ENCODE measurements at places on chromosomes 2 and 18.
A peak's percentile ranks its signal among the peaks of the same experiment; 100 is the strongest.

DNA sequence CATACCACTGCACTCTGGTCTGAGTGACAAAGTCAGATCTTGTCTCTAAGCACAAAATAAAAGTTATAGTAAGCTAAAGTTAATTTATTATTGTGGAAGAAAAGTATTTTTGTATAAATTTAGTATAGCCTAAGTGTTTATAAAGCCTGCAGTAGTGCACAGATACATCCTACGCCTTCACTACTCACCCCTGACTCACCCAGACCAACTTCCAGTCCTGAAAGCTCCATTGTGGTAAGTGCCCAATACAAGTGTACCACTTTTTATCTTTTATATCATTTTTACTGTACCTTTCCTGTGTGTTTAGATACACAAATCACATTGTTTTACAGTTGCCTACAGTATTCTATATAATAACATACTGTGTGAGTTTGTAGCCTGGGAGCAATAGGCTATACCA, 57.5 kb downstream of the UBE2E3 start:
- no peak for DNase-seq

GRCh38 chr2:49288113-49288705, 133.9 kb upstream of the FSHR start:
- no peak for DNase-seq

- DNase-seq, result no peak
Observed at GRCh38 chr2:38218591-38218991, 142.6 kb upstream of the CYP1B1 start.

GRCh38 chr2:150041722-150042425, 445.6 kb downstream of the RND3 start:
- DNase-seq, result no peak

- no peak for DNase-seq
Observed at GRCh38 chr2:225920621-225921220, 521.2 kb downstream of the NYAP2 start.

DNA sequence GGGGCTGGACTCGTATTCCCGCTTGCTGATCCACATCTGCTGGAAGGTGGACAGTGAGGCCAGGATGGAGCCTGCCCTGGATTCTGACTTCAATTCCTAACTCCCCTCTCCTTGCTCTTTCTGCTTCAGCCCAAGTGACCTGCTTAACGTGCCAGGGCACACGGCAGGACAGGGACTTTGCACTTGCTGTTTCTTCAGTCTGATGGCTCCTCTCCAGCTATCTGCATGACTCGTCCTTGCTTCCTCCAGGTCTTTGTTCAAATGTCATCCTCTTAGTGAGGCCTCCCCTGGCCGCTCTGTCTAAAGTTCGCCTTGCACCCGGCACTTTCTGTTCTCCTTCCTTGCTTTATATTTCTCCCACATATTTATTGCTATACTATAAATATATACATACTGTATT, 357.6 kb downstream of the MTX2 start:
- no peak for DNase-seq

- no peak for DNase-seq
Observed at GRCh38 chr18:35653392-35654135, 72.0 kb downstream of the GALNT1 start.

GRCh38 chr2:125643585-125643984, 1012.4 kb upstream of the GYPC start:
- no peak for DNase-seq

- no peak for DNase-seq
Observed at GRCh38 chr18:13500227-13500865, 226.0 kb downstream of the FAM210A start.

DNA sequence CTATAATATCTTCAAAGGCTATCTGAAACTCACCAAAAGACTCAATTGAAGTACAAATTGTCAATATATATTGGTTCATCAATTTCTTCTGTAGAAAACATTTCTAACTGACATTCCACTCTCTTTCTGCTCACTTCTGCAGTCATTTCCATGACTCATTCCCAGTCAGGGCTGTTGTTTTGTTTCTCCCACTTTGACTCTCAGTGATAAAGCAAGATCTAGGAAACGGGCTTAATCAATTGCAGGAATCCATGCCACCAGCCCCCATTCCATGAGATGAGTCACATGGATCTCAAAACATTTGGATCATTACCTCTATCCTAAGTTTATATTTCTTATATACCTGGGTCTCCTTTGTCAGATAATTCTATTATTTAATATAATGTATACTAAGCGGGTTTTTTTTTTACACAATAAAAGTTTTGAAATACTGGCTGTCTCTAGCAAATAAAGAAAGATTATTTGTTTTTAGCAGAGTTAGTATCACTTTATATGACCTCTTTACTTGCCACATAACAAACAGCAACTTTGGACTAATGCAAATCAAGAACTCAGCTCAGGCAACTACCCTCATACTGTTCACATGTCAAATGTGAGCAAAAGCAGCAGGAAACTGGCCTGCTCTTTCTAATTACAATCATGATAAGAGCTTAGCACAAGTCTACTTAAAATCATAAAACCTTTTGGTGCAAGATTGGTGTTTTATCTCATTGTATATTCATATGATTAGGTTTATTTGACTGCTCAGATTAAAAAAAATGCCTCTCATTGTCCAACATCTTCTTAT, 251.1 kb upstream of the PIK3C3 start:
- DNase-seq, result no peak

DNA sequence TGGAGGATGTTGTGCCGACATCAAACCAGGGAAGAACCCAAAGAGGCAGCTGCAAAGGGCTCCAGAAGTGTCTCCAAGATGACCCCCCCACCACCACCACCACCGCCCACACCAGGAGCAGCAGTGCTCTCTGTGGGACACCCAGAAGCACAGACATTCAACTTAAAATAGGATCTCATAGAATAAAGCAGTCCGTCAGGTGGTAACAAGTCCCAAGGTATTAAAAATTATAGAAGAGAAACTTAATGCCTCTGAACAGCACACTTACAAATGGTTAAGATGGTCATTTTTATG, 155.5 kb upstream of the ID2 start:
- no peak for DNase-seq

DNA sequence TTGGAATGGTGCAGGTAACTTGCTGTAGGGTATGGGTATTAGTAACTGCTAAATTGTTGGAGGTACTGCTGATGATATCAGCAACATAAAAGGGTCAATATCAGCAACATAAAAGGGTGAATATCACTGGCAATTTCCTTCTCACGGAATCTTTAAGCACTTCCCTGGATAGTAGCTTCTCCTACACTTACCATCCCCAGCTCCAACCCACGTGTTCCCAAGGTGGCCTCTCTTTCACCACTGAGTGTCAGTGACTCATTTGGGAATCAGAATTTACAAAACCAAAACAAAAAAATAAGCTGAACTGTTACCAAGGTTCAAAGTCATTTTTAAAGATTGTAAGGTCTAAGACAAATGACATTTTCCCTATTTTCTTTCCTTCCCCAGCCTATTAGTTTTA, 70.8 kb downstream of the LRP2 start:
- no peak for DNase-seq

- DNase-seq, result no peak
Observed at GRCh38 chr2:237465515-237466148, 21.4 kb upstream of the MLPH start.

GRCh38 chr2:238469155-238469554, 42.4 kb downstream of the ASB1 start:
- DNase-seq, result no peak

DNA sequence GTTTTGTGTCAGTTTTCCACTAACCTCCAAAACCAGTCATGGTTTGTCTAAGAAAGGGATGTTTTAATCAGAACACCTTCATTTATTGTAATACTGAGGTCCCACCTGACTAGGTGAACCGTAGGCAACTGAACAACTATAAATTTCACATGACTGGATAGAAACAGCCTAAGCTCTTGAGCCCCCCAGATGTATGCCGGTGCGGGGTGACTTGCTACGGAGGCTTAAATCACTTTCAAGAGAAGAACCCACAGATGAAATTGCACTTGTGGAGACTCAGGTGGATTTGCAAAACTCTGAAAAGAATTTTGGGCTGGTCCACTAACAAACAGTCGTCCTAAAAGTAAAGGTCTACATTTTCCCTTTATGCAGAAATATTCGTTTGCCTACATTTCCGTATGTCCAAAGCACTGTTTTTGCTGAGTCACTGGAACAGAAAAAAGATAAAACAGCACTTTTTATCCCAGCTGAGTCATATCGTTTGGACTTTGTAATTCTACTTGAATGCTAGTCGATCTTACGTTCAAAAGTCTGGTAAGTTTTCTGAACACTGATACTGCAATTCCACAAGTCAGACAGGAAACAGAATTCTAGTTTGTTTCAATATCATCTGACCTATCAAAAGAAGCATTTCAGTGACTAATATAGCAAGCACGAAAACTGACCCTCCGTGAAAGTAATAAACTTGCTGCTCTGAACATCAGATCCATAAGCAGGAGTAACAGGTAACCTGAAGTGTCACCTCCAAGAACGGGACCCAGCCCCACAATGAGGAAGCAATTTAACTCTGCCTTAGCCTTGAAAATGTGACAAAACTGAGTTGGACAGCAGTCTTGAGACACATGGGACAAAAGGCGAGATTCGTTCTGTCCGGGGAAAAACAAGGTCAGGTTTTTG, 18.1 kb downstream of the ZNF516 start:
- no peak for DNase-seq

DNA sequence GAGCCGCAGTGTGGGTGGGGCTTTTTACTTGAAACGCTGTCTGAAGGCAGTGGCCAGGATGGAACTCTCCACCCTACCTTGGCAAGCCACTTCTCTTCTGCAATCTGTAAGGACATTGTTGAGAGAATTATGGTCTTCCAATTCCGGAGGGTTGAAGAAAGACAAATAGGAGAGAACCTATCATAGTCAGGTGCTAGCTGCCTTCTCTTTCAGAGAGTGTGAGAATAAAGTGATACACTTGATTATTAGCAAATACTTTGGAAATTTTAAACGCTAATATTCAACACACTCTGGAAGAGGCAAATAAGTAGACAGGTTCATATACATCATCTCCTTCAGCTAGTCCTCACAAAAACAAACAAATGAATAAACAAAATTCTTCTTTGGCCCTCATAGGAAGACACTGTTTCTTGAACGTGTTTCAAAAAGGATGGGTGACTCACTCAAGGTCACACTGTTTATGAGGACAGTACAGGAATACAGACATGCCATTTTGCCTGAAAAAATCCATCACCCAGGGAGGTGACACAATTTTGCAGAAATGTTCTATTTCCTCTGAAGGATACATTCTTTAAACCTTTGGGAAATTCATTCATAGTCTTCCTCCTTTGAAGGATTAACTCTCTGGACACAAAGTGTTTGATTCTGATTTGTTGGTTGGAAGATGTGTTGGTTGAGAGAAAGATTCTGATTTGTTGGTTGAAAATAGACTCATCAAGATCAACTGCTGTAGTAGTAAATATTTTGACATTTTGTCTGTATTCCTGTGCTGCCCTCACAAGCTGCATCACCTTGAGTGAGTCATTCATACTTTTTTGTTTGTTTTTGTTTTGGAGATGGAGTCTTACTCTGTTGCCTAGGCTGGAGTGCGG, 2.2 kb upstream of the IL1RN start:
- DNase-seq, result no peak

GRCh38 chr2:1581965-1582625, 162.2 kb downstream of the PXDN start:
- DNase-seq, result no peak

DNA sequence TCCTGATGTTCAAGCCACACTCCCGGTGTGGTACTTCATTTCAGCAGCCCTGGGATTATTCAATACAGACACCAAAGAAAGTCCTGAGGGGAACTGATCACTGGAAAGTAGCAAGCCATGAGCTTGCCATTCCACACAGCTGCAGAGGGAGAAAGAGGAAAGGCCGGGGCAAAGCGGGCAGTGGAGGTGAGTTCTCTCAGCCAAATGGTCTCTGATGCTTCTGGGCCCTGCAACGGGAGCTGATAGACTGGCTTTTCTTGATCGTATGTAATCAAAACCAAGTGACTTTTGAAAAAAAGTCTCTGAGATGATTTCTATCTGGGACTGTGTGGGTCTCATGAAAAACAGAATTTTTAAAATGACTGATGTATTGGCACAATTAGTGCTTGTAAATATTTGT, 152.9 kb downstream of the ALPK2 start:
- no peak for DNase-seq

DNA sequence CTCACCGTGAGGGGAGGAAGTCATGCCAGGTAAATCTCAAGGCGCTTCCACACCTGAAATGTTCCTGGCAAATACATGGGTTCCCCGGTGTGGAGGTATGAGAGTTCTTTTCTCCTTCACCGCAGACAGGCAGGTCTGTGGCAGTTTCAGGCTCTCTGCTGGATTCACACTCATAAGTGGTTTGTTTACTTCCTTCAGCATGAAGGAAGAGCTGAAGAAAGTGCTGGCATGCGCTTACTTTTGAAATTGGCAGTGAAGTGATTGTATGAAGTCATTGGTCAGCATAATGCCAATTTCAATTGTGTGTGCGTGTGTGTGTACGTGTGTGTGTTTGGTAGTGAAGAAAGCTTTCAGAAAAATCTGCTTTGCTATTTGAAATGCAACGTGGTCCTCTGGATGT, 43.4 kb downstream of the RNF144A start:
- DNase-seq, result no peak

- peak; percentile 26 for DNase-seq
Observed at GRCh38 chr2:64214281-64215115, 70.3 kb upstream of the PELI1 start.

- DNase-seq, result no peak
Observed at GRCh38 chr2:237405605-237406004, 8.4 kb downstream of the COL6A3 start.

- DNase-seq, result no peak
Observed at GRCh38 chr2:68660658-68661057, 17.3 kb downstream of the PROKR1 start.

DNA sequence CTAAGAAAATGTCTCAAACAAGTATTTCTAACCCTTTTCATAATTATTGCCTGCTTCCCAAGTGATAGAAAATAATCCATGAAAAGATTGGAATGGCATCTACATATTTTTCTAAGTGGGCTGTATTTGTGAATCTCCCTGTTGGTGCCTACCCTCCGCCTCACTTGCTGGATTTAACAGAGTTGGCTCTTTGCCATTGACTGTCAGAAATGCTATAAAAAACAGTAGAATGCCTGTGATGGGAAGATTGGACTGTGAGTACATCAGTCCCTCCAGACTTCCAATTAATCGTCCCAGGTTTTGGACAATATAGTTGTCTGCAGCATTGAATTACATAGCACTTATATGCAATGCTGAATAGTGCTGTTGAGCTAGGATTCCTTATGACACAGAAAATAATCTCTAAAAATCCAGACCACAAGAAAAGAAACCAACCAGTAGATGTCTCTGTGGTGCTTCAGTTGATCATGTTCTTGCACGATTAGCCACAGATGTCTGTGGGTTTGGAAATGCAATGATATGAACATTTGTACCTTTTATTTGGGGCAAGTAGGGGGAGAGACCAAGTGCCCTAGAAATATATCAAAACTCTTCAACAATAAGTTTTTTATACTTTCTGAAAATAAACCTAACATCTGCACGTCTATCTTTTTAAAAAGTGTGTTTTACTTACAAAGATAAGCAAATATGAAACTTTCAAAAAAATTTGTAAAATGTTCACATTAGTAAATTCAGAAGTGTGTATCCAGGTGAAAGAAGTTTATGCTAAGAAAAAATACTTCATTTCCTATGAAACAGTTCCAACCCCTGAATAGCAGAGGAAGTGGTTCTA, 88.5 kb downstream of the DYNAP start:
- no peak for DNase-seq

GRCh38 chr18:36817039-36817438, 11.8 kb downstream of the TPGS2 start:
- no peak for DNase-seq

Measured in activated CD4-positive, alpha-beta T cell treated with anti-CD3 and anti-CD28 coated beads, Interleukin-2, amount 50 U/mL, for 4 hours (primary cell).